Cardiac muscle cell (in vitro differentiated cells and primary cell): ENCODE measurements at places on chromosomes 2 and 18.

DNA sequence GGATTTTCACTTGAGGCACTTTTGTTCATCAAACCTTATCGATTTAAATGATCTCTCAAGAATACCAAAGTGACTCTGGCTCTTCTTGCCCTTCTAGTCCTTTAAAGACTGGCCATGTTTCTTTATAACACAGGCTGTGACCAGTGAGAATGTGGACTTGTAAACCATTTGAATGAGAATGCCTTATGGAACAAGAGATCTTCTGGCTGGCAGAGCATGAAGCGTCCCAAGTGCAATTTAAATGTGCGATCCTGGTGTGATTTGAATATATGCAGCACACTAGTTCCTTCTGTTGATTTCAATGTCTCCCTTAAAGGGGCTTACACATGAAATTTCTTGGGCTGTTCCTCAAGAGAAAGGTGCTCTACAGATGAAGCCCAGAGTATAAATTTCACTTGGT is 262.4 kb upstream of the CCDC68 start:
- DNase-seq: no peak

- no peak for DNase-seq
Measured at GRCh38 chr18:45657357-45658335, 42.4 kb downstream of the SLC14A2 start.

- no peak for DNase-seq
Measured at GRCh38 chr2:61018318-61018755, 282 bp upstream of the PUS10 start.

DNA sequence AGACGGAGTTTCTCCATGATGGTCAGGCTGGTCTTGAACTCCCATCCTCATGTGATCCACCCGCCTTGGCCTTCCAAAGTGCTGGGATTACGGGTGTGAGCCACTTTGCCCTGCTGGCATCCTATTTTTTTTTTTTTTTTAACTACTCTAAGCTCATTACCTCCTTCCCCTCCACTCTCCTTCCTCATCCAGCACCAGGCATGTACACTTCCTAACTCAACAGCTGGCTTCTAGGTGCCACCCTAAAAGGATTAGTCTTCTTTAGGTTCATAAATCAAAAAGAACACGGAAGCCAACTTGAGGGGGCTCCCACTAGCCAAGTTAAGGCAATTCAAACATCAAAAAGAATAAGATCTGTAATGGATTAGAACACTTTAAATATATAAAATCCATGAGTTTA is 70.6 kb upstream of the TEX51 start:
- DNase-seq: no peak

- no peak for DNase-seq
Measured at GRCh38 chr2:227861011-227861410, 10.4 kb upstream of the DAW1 start.

DNA sequence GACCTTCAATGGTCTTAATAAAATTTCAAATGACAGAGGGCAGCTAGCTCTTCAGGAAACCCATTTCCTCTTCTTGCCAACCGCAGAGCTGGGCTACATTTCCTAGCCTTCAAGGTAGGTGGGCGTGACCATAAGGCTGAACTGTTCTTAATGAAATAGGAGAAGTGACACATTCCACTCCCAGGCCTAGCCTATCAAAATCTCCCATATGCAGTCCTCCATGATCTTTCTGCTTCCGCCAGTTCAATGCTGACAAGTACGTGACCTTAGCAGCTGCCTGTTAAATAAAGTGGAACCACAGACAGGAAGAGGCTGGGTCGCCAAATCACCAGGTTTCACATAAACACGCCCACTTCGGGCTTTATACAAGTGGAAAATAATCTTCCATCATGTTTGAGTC is 13.2 kb downstream of the SERPINE2 start:
- DNase-seq: no peak

DNA sequence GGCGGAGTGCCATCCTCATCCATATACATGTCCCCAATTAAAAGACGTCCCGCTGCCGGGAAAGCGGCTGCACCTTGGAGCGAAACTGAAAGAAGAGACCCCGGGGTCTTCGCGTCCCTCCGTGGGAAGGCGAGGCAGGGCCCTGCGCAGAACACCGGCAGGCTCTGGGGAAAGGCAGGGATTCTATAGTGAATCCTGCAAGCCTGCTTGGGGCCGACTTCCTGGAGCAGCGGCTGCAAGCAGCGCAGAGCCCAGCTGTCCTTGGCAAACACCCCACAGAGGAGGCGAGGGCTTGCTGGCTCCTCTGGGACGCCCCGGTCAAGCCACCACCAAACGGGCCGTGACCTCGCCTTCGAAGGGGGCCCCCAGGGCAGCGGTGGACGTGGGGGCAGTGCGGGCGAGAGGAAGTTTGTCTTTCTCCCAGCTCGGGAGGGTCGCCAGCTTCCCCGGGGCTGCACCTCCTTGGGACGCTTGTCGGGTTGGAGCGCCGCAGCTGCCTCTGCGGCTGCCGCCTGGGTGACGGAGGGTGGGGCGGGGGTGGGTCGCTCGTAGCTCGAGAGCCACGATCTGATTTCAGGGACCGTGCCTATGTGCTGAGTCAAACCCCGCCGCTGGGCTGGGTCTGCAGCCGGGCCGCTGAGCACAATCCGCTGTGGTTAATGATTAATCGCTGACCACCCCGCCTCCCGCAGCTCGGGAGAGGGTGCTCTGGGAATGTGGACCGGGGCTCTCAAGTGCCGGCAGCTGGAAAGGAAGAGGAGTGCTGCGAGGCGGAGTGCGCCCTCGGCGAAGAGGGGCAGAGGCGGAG is 486 bp upstream of the GPR39 start:
- peak; percentile 85 for DNase-seq

DNA sequence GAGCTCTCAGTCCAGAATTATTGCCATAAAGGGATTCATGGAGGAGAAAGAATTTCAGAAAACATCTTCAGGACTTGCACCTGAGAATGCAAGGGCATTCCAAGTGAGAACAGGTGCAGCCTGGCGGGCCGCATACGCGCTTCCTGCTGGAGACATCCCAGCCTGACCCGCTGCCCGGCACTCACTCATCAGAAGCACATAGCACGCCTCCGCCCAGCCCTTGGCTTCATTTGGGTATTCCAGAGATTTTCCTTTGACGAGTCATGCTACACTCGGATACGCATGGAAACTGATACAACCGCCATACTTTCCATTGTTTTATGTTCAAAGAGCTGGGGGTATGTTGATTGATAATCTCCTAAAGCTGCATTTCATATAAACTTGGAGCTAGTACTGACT is 228.0 kb upstream of the ID2 start:
- DNase-seq: peak; percentile 16

GRCh38 chr2:44532031-44532430 is 170.3 kb downstream of the CAMKMT start:
- no peak for DNase-seq

- peak; percentile 35 for DNase-seq
Measured at GRCh38 chr2:182182436-182182835, 196.8 kb downstream of the PPP1R1C start.

- no peak for DNase-seq
Measured at GRCh38 chr2:116094196-116094595, 1651.8 kb downstream of the DPP10 start.

DNA sequence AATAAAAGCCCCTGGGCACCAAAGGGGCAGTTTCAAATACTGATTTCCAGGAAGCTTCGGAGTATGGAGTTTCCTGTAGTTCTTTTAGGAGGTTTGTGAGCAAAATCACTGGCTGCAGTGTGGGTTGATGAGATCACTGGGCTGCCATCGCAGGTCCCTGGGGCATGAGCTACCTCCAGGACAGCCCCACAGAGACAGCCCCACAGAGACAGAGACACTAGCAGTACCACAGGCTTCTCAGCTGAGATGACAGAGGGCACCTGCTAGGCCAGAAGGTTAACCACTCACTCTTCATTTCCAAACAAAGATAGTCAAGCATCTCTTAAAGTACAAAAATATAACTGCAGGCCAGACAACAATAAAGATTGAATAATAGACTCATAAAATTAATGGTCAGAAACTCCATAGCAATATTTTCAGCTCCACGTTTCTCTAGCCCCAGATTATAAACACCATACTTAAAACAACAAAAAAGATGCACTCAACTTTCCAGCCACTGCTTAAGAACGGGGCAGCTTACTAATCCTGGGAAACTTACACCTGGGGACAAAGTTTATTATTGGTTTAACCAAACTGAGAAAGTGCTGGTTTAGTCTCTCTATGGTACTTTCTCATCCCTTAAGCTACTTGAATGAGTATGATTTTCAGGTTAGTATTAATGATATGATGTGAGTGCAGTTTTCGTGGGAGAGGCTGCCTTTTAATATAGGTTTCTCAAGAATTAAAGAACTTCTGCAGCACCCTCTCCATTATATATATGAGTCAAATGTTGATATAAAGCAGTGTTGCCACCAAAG is 11.6 kb downstream of the AFF3 start:
- DNase-seq: no peak

GRCh38 chr18:41231681-41232080 is 723.4 kb upstream of the PIK3C3 start:
- no peak for DNase-seq

DNA sequence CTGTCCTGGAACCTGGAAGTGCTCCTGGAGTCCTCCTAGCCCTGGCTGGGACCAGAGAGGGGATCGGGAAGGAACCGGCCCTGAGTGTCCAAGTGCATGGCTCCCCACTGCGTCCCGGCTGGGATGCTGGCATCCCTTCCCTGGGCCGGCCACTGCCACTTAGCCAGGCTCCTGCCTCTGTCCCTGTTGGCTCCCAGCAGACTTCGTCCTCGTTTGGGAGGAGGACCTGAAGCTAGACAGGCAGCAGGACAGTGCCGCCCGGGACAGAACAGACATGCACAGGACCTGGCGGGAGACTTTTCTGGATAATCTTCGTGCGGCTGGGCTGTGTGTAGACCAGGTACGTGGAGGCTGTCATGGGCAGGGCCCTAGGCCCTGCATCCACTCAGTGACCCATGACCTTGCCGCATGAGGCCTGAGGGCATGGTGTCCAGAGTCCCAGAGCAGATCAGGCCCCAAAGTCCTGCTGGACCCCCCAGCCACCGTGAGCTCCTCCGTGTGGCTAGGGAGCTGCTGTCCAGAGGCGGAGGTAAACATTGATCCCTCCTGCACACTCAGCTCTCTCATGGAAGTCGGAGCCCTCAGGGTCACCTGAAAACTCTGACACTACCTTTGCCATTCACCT is 7.1 kb downstream of the ANO7 start:
- DNase-seq: no peak

DNA sequence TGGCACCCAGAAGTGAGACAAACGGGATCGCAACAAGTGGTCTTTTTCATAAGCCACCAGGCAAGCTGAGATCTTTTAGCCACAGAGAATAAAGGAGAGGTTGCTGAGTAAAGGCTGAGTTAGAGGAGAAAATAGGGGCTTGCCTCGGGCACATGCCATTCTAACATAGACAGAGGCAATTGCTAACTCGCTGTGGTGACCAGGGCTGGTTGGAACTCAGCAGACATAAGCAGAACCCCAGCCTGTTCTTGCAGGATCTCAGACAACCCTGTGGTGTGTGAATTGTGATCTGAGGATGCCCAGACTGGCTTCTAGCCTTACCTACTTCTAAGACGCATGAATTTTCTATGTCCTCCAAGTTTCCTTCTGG is 300.2 kb downstream of the CDCA7 start:
- DNase-seq: no peak
